ENCODE measurements at places on chromosomes 6 and 20.

DNA sequence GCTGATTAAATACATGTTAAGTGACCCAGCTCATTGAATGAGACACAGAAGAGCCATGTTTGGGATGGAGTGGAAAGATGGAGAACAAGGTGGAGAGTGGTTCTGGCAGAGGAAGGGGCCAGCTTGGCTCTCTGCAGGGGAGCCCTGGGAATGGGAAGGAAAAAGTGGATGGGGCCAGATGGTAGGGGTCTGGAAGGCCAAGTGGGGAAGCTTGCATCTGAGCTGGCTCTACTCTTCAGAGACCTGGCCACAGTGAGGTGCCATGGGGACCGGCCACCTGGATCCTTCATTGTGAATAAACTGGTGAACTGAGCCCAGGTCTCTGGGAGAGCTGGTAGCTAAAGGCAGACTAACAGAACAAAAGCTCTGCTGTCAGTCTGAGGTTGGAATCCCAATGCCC is 48.9 kb upstream of the SIRPA start:
- no peak for DNase-seq

DNA sequence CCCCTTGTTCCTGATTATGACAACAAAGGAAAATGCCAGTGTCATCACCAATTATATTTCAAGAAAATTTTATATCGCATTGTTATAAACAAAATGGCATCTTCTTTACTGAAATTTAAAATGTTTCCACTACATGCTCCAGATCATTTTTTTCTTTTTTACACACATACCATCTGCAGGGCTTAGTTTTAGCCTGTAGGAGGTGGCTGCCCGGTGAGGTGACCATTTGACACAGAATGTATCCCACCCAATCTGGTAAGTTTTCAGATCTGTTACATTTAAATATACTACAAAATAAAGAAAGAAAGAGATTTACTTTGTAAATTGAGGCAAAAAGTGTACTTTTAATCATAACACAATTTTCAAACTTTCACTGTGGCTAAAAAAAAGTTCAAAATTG is 81.8 kb downstream of the COL12A1 start:
- DNase-seq: no peak

DNA sequence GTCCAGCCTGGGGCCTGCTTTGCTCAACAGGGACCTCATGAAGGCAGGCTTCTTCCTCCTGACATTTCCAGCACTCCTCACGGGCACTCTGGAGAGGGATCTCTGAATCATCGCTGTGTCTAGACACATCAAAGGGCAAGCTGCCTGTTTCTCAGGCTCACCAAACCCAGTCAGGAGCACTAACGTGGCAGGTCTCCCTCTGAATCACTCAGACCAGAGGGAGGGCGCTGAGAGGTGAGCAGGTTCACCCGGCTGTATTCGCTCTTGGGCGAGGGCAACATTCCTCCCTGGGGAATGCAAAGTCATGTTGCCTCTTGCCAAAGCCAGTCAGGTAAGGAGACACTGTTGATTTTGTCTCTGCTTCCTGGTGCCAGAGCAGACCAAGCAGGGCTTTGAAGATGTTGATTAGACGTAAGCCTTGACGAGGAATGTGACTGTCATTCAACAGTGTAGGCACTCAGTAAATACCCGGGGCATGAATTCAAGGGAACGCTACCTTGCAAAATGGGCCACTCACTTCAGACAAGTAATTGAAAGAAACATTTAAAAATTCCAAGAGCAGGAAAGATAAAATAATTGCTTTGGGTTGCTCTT is 50.1 kb downstream of the CYP24A1 start:
- DNase-seq: no peak

- no peak for DNase-seq
Observed at GRCh38 chr20:45612314-45612713, 17.2 kb upstream of the WFDC10A start.

- DNase-seq: no peak
Observed at GRCh38 chr20:7798176-7798575, 142.1 kb downstream of the HAO1 start.

- no peak for DNase-seq
Observed at GRCh38 chr6:108644252-108644651, 83.5 kb downstream of the FOXO3 start.

DNA sequence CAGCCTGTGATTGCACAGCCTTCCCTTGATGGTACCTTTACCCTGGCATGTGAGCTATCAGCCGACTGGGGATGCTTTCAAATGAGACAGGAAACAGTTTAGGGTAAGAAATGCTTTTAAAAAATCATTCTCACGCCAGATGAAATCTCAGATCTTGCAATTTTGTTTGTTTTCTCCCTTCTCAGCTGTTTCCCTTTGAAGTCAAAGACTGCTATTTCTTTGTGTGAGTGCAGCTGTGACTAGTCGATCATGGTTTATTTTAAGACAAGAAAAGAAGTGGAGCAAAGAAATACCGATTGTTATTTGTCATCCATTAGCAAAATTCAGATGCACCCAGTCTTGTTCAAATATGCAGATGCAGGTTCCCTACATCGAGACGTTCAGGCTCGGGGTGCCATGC is 489.7 kb downstream of the QKI start:
- DNase-seq: no peak

DNA sequence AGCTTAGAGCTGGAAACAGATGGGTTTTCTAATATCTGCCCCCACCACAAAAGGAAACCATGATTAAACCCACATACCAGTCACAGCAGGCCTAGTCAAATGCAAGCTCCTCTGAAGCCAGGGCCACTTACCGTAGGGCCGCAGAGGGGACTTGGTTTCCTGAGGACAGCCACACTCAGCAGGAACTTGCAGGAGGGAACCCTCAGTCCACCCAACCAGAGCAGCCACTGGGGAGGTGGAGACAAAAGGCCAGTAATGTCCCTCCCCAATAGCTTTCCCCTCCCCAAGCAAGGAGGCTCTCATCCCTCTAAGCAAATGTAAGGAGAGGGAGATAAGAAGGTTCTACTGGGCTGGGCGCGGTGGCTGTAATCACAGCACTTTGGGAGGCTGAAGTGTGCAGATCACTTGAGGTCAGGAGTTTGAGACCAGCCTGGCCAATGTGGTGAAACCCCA is 384.4 kb upstream of the JARID2 start:
- DNase-seq: no peak

- DNase-seq: no peak
Observed at GRCh38 chr6:36650848-36651478, 27.6 kb upstream of the CDKN1A start.

DNA sequence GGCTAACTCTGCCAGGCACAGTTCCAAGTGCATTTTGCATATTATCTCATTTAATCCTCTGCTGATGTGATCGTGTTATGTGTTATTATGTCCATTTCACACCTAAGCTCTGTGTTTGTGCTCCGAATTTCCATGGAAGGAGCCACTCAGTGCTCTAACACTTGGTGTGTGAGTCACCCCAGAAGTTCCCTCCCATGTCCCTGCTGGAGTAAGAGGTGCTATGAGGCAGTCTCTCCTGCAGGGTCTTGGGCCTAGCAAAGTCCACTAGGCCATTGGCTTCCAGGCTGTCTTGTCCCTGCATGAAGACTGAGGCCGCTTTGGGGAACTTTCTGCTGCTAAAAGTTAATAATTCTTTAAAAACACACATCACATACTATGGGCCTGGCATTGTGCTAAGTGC is 405.9 kb upstream of the SULF2 start:
- DNase-seq: no peak

DNA sequence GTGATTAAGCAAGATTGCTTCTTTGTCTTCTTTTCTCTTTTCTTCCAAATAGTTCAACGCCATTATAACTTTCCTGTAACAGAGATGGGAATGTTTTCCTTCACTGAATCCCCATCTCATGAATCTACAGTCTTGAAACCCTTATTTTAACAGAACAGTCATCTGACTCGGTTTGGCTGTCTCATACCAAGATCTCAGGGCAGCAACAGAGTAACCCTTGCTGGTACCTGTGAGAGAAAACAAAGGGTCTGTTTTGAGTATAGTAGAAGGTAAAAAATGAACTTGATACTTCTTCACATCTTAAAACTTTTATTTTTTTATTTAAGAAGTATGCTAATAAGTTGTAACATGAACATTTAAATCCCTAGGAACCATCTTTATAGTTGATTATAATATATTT is 19.6 kb upstream of the DSE start:
- no peak for DNase-seq

DNA sequence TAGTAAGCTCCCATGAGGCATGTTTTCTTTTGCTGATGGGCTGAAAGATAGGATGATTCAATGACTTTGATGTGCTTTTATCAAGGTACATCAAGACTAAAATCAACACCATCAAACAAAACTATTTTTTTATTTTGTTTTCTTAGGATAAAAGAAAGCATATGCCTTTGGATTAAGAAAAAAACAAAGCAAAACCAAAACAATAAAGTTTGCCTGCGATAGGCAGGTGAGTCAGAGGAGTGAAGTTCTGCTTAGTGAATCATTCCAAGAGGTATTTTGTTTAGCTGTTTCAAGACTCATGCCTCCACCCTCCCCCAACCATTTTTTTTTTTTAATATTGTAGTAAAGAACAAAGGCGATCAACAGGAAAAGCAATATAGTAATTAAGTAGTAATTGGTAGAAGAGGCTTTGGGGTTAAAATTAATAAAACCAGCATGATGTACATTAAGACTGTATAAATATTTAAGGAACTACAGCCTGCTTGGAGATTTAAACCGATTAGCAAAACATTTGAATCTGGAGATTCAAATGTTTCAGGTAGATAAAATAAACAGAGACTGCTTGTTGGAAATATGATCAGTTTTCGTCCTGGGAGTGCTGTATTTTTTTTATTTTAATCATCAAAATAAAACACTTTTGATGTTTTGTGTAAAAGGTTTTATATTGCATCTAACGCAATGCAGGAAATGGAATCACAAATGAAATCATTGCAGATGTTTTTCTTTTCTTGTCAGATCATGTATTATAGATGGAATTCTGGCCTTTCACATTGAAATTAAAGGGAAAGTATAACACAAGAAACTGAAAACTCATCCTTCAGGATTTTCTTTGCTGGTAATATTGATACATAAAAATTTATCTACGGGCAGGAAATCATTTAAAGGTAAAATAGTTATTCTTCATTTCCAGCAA is 482.3 kb upstream of the MANEA start:
- no peak for DNase-seq

DNA sequence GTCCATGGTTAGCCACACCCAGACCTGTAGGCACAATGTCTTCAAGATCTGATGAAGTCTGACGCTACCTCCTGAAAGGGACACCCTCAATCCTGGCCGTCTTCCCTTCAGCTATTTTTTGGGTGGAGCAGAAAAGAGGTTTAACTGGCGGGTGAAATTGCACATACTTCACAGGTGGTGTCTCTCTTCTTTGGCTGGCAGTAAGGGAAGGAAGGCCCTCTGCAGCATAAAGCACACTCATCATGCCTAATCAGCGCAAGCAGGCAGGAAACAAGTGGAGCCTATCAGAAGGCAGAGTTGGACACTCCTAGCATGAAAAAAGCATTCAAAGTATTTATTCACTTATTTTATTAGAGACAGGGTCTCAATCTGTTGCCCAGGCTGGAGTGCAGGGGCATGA is 32.9 kb downstream of the PNLDC1 start:
- no peak for DNase-seq

DNA sequence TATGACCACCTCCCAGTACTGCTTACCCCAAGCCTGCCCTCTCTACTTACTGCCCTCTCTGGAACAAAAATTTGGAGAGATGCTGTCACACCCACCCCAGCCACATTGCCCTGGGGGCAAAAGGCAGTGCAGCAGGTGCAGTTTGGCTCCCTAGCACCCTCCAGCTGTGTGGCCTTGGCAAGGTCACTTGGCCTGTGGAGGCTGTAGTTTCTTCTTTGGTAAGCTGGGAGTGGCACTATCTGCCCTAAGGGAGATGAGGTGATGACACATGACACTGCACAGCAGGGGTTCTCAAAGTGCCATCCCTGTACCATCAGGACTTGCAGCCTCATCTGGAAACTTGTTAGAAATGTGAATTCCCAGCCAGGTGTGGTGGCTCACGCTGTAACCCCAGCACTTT is 44.8 kb downstream of the TAF8 start:
- no peak for DNase-seq
